ENCODE measurements at places on chromosomes 4 and X.

GRCh38 chr4:186016796-186017195 lies 52.2 kb upstream of the TLR3 start:
- DNase-seq, result no peak

DNA sequence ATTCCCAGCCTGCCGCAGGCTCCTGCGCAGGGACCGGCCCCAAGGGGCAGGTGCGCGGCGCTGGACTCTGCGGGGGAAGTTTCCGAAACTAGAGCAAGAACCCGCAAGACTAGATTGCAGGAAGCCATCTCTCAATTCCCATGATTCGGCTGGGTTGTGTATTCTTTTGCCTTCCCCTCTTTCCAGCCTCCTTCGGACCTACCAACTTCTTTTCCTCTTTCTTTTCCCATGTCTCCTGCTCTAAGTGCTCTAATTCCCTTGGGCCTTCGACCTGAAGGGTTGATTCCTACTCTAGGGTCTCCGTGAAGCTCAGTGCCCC lies 645 bp upstream of the OPHN1 start:
- DNase-seq, result no peak

GRCh38 chrX:96386325-96386724 lies 298.3 kb upstream of the DIAPH2 start:
- DNase-seq, result no peak

DNA sequence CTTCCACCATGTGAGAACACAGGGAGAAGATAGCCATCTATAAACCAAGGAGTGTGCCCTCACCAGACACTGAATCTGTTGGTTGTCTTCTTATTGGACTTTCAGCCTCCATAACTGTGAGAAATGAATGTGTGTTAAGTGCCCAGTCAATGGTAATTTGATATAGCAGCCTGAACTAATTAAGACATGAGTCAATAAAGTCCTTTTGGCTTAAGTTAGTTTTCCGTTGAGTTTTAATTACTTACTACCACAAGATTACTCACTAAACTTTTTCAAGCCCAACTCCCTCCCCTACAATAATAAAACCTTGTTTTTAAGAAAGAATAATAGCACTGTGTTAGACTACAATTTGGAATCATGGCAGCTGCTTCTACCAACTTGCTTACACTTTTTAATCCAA lies 324.2 kb downstream of the PCDH19 start:
- no peak for DNase-seq

DNA sequence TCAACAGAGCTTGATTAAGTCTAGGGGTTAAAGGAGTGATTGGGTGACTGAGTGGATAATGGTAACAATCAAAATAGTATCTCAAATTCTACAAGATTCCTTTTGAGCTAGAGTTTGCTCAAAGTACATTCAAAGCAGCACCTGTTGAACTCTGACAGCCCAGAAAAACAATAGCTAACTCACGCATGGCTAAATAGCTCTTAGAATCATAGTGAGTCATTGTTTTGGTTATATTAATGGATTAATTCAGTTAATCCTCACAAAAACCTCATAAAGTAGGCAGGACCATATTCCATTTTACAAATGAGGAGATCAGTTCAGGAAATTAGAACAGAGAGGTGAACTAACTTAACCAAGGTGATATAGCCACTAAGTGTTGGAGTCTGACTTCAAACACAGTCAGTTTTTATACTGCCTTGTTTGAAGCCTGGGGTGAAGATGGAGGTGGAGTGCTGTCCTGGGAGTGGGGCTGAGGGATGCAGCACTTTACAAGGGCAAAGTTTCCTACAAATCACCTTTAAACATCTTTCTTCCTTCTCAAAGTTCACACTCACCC lies 35.9 kb upstream of the PPM1K start:
- DNase-seq, result no peak

DNA sequence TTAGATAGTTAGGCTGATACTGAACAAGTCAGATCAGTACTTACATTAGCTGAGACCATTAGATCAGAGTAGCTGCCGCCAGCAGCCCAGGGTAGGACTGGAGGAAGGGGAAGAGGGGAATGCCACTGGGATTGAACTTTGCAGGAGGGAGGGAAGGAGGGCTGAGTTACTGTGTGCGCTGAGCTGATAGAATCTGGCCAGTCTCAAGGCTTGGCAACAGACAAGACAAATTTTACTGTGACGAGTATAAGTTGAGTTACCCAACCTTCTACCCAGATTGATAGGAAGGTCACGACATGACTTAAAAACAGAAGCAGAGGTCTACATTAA lies 372.1 kb downstream of the OPHN1 start:
- DNase-seq, result no peak

DNA sequence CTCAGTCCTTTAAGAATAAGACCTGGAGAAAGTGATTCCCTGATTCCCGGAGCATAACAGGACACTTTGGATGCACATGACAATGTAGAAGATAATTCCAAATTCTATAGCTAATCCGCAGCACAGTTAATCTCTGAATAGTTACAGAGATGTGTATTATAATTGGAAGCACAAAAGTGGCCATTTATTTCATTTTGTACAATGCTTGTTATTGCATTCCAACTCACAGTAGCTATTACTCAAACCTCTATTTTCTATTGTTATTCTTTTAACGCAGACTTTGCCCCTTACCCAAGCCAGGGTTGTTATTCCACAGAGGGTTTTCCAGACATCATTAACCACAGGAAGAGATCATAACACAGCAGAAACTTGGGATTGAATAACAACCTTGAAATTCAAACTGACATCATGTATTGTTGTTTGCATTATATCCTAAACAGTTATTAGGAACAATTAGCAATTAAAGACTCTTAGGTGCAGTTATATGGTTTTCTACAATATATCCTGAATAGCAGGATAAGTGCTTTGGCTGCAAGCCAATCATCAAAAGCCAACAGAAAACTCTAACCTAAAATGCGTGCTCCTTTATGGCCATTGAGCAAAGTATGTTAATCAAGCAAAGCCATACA lies 984.0 kb upstream of the TENM3 start:
- DNase-seq, result no peak

DNA sequence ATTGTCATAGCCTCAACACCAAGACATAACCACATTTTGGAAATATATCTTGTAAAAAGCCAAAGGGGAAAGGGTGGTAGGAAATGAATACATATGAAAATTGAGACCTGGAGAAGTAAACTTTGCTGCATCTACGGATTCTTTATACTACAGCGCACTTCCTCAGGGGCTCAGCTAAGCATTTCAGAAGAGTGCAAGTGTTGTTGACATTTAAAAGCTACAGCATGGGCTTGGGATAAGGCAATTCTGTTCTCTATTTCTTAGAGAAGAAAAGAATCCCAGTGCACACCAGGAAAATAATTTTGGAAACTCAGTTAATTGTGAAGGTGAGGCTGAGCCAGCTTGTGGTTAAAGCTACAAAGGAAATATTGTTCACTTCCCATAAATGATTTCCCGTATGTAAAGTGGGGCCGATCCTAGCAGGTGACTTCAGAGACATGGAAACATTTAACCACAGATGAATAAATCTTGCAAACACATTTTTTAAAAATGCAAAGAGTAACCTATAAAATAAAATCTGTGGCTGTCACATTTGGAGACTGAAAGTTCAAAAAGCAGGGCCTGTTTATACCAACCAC lies 12.6 kb upstream of the GBA3 start:
- DNase-seq, result no peak

GRCh38 chrX:2572740-2573139 lies 72.0 kb upstream of the DHRSX start:
- no peak for DNase-seq

DNA sequence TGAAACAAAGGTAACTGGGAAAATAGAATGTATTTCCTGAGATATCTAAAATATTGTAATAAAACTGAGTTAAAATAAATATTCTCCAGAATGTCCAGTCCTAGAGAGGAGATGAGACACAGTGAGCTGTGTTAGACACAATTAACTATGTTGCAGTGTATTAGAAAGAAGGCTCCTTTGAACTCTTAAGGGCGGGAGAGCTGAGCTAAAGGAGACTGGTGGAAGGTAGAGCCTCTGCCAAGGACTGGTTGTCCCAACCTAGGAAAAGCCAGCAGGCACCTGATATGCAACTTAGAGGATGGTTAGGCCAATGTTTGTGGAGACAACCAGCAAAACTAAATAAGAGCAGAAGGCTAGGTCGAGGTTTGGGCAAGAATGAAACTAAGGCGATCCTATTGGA lies 4.3 kb downstream of the ASB11 start:
- no peak for DNase-seq

- no peak for DNase-seq
These were observed 164.0 kb downstream of the ASMT start for GRCh38 chrX:1778817-1779216.

GRCh38 chr4:26135331-26135730 lies 185.5 kb upstream of the RBPJ start:
- no peak for DNase-seq

- DNase-seq, result no peak
These were observed 126.4 kb upstream of the JADE1 start for GRCh38 chr4:128682942-128683666.

- DNase-seq, result no peak
These were observed 41.3 kb upstream of the GPC3 start for GRCh38 chrX:134026565-134027311.

DNA sequence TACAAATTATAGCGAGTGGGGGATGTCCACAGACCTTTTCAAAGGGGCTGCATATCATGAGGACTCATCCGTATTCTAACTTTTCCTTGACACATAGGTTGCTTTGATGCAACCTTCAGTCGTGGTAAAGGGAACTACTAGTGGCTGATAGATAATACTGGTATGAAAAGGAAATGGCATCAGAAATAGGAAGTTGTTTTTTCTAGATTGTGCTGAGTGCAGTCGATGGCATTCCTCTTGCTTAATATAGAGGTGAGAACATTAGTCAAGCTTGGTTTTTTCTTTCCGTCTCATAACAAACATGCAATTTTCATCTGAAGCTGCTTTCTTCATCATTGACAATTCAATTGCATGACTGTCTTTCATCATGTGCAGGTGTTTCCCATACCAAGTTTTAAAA lies 16.6 kb downstream of the ENPEP start:
- no peak for DNase-seq

GRCh38 chr4:56653461-56654237 lies 27.4 kb downstream of the HOPX start:
- no peak for DNase-seq

GRCh38 chrX:36577006-36577405 lies 431.2 kb upstream of the FAM47C start:
- DNase-seq, result no peak

DNA sequence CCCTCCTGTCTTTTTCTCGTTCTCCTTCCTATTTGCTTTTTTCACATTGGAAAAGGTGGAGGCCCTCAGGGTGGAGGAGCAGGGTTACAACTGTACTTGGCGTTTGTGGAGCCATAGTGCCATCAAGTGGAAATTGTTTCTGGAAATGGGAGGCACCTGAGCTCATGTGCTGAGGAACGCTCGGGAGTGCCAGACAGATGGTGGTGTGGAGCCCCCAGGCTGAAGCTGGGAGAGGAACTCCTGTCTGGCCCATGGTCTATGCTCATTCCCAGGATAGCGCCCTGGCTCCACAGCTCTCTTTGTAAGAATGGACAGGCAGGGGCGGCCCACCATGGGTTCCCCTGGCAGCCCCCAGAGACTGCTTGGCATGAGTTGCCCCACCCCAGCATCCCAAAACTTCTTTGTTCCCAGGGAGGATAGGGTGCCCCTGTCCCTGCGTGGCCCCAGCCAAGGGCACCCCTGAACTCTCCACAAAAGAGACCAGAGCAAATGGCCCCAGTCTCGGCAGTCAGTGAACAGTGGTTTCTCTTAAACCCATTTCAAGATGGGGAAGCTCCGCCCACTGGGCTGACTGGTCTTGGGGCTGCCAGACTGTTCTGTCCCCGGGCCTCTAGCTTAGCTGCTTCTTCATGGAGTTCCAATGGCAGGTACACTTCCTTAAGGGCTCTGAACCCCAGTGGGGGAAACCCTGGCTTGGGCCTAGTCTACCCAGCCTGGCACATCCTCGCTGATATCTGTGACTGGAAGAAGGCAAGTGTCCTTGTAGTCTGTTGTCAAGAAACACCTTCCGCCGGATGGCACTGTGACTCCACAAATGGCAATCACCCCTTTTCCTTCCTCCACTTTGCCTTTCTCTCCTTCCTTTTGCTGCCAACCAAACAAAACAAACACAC lies 70.1 kb downstream of the NBDY start:
- DNase-seq, result peak; percentile 38

DNA sequence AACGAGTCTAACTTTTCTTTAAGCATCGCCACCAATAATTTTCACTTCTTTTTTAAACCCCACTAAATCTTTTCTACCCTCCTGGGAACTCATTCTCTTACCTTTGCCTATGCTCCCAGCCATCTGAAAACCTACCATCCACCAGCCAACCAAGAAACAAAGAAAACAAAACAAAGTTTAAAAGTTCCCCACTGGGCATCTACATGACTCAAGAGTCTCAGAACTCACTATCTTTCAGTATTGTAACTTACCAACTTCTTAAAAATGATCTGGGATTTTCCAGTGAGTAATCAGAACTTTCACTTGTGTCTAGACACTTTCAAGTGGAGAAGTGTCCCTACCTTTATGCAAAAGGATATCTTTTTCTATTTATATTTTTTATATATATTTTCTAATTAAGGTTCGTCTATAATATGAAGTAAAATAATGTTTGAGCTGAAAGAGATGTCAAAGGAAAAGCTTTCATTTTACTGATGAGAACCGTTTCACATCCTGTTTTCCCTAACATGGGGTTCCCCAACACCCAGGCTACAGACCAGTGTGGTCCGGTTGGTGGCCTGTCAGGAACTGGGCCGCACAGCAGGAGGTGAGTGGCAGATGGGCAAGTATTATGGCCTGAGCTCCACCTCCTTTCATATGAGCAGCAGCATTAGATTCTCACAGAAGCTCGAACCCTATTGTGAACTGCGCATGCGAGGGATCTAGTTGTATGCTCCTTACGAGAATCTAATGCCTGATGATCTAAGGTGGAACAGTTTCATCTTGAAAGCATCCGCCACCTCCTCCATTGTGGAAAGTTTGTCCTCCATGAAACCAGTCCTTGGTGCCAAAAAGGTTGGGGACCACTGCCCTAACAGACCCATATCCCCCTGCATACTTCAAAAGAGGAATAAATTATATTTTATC lies 9.8 kb upstream of the TIGD2 start:
- no peak for DNase-seq

GRCh38 chrX:115204040-115204439 lies 14.8 kb downstream of the RBMXL3 start:
- DNase-seq, result no peak

Data from hematopoietic multipotent progenitor cell treated with erythropoietin and hydrocortisone succinate and interleukin-3 and kit ligand, for 17 days (in vitro differentiated cells).